ENCODE measurements at places on chromosomes 2 and 18.

- DNase-seq = no peak
Observed at GRCh38 chr2:47086054-47086471, 69.0 kb downstream of the STPG4 start.

DNA sequence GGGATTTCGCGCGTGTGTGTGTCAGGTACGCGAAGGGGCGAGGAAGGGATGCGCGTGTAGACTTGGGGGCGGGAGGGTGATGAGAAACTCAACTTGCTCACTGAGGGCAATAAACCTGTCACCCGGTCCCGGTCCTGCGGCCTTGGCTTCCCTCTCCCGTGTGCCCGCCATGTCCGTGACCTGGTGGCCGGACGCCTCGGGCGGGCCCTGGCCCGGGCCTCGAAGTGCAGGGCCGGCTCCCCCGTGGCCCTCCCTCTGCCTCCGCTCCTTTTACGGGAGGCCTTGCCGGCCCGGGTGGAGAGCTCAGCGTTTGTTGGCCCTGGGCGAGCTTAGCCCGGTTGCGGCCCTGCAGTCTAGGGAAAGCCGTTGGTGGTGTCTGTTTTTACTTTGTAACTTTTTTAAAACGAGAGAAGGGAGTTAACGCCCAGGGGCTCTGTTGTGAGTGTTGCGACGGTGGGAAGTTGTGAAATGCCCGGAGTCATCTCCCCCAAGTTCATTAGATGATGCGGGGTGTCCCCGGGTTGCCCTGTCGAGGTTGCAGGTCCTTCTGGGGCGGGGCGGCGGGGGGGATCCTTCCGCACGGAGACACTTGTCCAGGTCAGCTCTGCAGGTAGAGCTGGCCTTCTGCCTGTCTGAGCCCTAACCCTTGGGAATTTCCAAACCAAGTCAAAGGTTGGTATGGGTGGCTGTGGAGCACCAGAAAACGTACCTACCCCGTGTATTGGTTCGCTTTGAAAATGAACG lies 883 bp downstream of the SMCHD1 start:
- DNase-seq = no peak

DNA sequence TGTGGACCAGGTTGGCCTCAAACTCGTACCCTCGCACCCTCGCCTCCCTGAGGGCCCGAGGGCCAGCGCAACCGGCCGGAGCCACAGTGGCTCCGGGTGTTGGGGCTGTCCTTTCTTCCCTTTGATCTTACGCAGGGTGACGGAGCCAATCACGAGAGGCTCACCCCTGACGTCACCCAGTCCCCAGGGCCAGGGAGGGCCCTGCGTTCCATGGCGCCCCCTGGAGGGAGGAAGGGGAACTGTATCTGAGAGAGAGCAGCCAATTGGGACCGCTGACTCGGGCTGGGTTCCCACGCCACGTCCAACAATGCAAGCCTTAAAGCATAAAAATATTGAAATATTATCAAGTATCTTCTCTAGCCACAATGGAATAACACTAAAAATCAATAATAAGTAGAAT lies 432.8 kb upstream of the LRRTM4 start:
- DNase-seq = no peak

DNA sequence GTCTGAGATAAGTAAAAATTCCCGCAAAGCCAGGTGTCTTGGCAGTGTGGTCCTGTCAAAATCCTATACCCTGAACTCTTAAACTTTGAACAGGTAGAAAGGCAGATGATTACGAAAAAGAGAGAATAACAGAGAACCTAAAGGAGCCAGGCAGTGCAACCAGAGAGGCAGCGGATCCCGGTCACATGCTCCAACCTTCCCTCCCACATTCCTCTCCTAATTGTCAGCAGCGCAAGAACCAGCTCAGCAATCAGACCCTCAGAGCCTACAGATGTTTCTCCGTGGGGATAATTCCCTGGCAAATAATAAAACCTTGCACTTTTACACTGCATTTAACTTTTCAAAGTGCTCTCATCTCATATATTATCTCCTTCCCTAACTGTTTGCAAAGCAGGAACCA lies 124.8 kb downstream of the EPHA4 start:
- no peak for DNase-seq

- DNase-seq = no peak
Observed at GRCh38 chr2:46821600-46821999, 94.0 kb downstream of the MCFD2 start.

DNA sequence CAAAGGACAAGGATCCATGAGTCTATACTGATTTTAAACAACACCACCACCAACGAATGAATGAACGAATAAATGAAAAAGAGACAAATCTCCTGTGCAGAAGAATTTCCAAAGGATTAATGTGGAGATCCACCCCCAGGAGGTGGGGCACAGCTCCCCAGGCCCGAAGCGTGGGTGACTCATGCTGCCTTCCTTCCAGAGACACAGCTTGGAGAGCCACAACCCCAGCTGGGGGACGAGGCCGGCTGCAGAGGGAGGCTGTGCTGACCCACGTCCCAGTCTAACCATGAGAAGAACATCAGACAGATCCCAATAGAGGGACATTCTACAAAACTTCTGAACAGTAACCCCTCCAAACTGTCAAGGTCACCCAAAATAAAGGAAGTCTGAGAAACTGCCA lies 557.3 kb upstream of the SALL3 start:
- no peak for DNase-seq

GRCh38 chr2:46016091-46016490 lies 281.1 kb upstream of the EPAS1 start:
- DNase-seq = no peak

- no peak for DNase-seq
Observed at GRCh38 chr2:150679456-150680120, 192.1 kb upstream of the RND3 start.

DNA sequence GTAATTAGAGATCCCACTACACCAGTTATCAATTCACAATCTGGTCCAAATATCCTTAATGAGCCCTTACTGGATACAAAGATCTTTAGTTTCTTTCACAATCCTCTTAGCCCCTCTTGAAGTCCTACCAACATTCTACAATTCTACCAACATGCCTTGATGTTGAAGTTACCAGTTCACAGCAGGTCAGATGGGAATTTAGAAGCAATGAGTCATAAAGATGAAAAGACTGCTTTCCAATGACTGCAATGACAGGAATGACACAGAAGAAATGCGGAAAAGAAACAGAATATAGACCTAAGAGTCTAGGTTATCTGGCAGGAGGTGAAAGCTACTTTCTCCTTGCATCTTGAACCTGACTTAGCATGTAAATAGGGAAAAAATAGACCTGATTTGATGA lies 24.5 kb downstream of the RTTN start:
- no peak for DNase-seq

DNA sequence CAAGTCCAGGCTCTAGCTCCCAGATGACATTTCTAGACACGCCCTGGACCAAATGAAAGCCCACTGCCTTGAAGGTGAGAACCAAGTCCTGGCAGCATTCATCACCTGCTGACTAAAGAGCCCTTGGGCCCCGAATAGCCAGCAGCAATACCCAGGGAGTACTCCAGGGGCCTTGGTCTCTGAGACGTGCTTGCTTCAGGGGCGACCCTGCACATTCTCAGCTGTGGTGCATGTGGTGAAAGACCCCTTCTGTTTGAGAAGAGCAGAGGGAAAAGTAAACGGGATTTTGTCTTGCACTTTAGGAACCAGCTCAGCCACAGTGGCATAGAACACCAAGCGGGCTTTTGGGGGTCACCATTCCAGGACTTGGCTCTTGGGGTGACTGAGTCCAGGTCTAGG lies 260.5 kb upstream of the MYT1L start:
- DNase-seq = no peak

- no peak for DNase-seq
Observed at GRCh38 chr2:143347901-143348414, 218.7 kb downstream of the ARHGAP15 start.

DNA sequence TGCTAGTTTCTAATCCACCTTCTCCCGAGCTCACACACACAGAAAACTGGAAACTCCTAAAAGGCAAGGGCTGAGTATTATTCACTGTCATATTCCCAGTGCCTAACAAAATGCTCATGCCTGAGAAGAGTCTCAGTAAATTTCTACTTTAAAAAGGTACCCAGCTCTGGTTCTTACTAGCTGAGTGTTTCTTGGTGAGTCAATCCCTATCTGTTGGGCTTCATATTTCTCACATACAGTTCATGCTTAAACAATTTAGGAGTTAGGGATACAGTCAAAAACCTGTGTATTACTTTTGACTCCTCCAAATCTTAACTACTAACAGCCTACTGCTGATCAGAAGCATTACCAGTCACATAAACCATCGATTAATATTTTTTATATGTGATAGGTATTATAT lies 204.9 kb downstream of the EN1 start:
- no peak for DNase-seq

DNA sequence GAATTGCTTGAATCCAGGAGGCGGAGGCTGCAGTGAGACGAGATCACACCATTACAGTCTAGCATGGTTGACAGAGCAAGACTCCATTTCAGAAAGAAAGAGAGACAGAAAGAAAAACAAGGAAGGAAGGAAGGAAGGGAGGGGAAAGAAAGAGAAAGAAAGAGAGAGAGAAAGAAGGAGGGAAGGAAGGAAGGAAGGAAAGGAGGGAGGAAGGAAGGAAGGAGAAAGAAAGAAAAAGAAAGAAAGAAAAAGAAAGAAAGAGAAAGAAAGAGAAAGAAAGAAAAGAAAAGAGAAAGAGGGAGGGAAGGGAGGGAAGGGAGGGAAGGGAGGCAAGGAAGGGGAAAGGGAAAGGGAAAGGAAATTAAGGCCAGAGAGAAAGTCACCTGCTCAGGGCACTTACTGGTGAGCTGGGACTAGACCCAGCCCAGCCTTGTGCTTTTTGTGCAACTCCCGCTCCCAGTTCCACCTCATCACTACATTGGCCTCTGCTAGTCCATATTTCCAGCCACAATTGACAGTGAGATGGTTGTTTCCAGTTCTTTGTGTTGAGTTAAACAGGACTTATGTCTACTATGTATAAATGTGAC lies 35.7 kb downstream of the MOGAT1 start:
- no peak for DNase-seq

DNA sequence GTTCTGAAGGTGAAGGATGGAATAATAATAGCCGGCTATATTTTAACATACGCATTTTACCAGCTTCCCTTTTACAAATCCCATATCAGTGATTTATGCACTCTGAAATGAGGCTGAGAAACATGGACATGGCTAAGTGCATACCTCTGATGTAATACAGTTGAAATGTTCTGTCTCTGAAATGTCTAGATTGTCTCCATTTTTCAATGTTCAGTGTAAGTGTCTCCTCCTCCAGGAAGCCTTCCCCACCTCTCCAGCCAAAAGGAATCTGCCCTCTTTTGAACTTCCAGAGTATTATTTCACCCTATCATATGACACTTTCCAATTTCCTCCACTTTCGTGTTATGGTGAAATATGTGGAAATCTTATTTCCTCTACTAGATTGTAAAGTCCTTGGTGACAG lies 29.5 kb upstream of the ME2 start:
- no peak for DNase-seq

DNA sequence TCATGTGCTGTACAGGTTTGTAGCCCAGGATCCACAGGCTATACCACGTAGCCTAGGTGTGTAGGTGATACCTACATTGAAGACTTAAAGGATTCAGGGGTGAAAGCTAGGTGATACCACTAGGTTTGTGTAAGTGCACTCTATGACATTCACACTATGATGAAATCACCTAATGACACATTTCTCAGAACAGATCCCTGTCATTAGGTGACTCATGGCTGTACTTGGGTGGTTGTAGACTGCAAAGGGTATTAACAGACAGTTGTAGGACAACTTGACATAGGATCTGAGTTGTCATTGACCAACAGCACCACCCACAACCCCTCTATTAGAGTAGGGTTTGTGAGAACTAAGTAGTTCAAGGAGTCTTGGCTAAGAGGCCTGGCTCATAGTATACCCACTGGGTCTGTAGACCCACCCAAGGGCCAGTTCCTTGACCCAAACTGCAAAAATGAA lies 27.7 kb upstream of the SMCHD1 start:
- no peak for DNase-seq

GRCh38 chr2:180647221-180647620 lies 333.2 kb upstream of the UBE2E3 start:
- DNase-seq = no peak

DNA sequence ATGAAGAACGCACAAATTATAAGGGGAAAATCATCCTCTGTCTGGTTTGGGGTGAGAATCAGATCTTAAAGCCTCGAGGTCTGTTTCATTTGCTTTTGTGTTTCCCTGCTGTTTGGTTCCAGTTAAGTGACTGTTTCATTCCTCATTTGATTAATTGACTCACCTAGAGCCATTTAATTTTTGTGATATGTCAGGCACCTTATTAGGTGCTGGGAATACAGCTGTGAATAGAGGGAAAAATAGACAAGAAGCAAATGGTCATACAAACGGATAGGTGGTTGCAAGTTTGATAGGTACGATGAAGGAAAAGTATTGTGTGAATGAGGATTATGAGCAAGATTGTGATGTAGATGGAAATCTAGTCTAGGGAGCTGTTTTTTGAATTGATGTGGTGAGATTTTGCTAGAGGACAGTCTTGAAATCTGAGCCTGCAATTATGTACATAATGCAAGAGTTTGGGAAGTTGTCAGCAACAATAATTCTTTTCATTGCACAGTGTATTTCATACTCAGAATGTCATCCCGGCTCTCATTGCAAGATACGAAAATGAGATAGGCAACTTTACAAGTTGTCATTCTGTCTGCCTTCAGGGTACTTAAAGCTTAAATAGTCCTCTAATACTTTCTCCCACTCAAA lies 2.2 kb downstream of the ACSL3 start:
- DNase-seq = no peak

DNA sequence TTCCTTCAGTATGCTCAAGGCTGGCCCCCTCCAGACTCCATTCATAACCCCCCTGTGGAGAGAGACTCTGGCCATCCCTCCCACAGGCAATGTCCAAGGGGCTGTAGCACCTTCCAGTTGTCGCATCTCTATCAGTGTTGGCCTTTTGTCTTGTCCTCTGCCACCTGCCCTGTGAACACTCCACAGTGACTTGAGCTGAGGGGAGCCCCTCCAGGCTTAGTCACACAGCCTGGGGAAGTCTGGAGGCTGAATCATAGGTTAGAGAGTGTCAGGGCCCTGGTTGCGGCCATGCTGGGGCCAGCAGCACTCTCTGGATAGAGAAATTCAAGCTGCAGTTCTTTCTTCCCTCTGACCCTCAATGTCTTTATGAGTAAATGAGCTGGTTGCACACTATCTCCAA lies 64.7 kb downstream of the GYPC start:
- no peak for DNase-seq

DNA sequence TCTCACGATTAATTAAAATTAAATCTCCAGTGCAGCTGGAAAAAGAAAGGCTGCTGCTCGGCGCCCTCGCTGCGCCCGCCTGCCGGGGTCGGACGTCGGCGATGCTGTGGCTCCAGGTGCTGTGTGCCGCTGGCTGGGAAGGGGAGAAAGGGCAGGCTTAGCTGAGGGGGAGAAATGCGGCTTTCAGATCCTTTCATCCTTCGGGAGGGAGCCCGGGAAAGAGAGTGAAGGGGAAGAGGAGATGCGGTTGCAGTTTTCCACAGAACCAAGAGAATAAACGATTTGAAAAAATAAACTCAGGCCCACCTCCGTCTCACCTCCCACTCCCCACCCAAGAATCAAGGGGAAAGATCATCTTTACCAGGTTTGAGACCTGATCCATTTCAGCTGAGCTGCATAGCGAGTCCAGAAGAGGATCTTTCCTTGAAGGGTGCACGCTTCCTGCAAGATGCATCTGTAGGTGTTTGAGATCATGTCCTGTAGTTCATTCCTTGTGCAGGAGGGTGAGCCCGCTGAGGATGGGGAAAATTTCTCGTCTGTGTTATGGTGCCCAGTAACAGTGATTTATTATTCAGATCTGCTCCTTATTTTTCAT lies 495 bp downstream of the TMEM169 start:
- no peak for DNase-seq
